Esophagus mucosa (tissue), 1 donor: ENCODE measurements at places on chromosomes 1 and 21.

DNA sequence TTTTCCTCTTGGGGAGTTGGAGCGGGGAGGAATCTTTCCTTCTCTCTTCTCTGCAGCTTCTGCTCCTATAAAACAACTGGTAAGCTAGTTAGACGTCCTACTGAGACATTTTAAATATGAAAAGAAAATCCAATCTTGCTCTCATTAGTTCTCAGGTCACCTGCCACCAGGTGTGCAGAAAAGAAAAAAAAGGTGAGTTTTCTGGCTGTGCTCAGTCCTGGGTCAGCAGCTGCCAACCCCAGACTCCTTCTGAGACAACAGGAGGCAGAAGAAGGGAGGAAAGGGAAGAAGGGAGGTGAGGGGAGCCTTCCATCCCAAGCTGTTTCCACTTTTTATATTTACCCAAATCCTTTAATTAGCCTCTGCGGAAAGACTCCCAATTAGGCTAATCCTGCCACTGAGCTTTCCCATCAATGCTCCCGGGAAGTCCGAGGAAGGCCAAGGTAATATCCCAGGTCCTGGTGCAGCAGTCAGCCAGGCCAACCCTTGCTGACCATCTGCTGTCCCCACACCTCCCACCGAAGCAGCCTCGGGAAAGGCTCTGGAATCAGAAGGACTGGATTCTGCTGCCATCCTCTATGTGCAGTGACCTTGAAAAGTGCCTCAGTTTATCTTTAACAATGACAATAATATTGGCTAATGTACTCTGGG is 33.4 kb downstream of the GLIS1 start:
- no peak for ATAC-seq

- ATAC-seq = no peak
Observed at GRCh38 chr21:37670883-37671282, 245.4 kb downstream of the KCNJ6 start.

- peak; percentile 53 for ATAC-seq
Observed at GRCh38 chr1:38964140-38964548, 22.5 kb upstream of the RHBDL2 start.

DNA sequence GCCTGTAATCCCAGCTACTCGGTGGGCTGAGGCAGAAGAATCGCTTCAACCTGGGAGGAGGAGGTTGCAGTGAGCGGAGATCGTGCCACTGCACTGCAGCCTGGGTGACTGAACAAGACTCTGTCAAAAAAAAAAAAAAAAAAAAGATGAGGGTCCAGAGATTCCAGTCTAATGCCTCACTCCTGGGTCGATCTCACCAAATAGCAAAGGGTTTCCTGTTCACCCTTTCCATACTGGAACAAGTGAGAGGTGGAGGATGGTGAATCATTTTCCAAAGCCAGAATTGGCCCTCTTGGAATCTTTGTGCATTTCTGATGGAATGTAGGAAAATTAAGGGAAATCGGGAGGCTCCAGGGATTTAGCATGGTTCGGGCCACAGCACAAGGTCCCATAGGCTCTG is 58.1 kb upstream of the ZNF648 start:
- ATAC-seq = no peak

GRCh38 chr1:220894025-220894923 is 15.0 kb downstream of the HLX start:
- ATAC-seq = peak; percentile 22

- peak; percentile 68 for ATAC-seq
Observed at GRCh38 chr1:234214129-234214910, 158.9 kb upstream of the COA6 start.

GRCh38 chr1:38371505-38371844 is 324.9 kb upstream of the POU3F1 start:
- ATAC-seq = no peak

DNA sequence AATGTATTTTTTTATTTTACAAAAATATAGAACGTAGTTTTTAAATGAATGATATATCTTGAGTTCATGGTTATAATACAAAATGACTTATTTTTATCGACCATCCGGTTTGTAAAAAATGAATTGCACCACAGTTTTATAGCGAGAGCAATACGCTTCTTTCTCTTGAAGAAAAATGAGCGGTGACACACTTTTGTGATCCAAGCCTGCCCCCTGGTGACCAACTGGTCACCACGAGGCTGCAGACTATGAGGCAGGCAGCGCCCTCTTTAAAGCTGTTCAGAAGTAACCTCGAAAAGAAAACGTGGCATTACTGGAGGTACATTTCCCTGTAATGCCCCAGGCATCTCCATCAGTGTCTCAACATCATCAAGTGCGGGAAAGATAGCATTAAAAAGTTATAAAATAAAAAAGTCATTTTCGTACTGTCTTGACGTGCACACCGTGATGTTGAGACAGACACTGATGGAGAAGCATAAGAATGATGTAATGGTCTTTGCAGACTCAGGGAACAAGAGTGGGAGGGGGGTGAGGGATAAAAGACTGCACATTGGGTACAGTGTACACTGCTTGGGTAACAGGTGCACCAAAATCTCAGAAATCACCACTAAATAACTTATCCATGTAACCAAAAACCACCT is 734.2 kb upstream of the ADAMTS5 start:
- peak; percentile 85 for ATAC-seq

DNA sequence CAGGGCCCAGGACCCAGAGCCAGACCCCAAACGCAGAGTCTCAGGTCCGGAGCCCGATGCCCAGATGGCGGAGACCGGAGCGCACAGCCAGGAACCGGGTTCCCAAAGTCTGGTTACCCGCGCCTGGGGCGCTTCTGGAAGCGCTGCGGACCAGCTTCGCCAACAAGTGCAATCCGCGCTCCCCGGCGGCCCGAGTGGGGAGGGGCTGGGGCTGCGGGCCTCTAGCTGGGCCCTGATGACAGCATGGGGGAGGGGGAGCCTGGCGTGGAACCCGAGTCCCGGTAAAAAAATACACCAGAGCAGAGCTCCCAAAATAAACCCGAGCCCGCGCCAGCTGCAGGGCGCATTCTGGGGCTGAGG is 494 bp downstream of the NT5C1A start:
- peak; percentile 7 for ATAC-seq

DNA sequence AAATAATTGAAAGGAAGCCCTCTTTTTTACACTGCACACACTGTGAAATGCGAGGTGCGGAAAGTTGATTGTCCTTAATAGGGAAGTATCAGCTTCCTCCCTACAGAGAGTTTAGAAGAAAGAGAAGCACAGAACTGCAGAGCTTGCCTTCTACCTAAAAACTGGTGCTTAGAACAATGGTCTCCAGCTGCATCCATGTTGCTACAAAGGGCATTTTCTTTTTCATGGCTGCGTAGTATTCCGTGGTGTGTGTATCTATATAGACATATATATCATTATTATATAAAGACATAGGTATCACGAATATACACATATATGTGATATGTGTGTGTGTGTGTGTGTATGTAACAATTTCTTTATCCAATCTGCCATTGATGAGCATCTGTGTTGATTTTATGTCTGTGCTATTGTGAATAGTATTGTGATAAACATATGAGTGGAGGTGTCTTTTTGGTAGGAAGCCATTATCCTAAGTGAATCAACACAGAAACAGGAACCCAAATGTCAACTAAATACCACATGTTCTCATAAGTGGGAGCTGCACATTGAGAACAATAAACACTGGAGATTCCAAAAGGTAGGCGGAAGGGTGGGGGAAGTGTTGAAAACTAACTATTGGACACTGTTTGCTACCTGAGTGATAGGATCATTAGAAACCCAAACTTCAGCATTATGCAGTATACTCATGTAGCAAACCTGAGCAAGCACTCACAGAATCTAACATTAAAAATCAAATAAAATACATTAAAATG is 290.0 kb upstream of the RUNX1 start:
- ATAC-seq = no peak

DNA sequence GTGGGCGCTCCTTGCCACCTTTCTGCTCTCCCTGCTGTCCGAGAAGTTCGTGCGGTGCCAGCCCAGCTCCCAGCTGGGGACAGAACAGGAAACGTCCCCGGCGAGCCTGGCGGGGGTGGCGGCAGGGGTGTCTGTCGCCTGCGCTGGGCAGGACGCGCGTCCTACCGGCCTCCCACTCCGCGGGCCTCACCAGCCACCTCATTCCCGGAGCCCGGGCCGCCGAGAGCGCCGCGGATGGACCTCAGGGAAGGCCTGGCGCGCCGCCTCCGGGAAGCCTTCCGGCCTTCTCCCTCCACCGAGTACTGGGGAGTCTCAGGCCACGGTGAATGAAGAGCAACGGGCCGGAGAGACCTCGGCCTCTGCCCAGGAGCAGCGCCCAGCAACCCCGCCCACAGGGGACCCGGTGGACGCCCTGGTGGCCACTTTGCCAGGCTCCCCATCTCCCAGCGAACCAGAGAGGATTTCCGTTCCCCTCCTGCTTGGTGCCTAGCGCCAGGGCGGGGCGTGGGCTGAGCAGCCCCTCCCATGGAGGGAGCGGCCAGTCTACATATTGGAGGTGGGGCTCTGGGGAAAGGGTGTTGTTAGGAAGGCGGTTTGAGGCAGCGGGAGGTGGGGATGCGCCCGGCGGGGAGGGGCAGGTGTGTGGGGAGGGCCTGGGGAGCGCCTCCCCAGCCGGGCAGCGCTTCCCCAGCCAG is 9.5 kb upstream of the TNFRSF14 start:
- peak; percentile 76 for ATAC-seq

DNA sequence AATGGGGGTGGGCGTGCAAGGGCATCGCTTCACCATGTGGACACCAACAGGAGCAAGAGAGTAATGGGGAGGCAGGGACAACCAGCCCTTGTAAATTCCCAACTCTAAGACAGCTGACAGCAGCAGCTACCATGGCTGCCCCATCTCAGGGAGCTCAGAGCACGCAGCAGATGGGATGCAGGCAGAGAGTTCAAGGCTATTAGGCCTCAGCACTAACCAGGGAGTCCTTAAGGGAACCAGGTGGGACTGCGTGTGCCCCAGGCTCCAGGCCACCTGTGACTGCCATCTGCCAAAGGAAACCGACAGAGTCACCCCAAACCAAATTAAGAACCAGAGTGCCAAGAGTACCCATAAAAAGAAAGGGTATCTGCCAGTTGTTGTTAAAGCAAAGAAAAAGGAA is 33.7 kb upstream of the PRDM2 start:
- no peak for ATAC-seq

- ATAC-seq = no peak
Observed at GRCh38 chr1:55252942-55253589, 37.9 kb upstream of the USP24 start.

GRCh38 chr1:8112611-8113261 is 86.6 kb upstream of the ERRFI1 start:
- no peak for ATAC-seq

- ATAC-seq = no peak
Observed at GRCh38 chr1:103489935-103490334, 35.6 kb upstream of the RNPC3 start.

DNA sequence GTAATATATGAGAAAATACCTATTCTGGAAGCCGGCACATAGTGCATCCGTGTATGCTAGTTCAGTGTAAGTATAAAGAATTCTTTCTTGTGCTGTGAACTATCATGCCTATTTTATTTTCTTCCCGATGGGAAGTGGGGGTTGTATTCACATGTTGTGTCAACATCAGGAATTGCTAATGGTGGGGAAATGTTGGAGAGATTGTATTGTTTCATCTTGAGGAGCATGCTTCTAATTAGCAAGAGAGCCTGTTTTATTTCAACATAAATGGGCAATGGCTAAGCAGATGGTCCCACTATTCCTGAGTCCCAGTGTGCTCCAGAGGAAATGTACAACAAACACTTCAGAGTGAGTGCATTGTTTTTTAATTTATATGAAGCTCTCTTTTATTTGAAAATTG is 485.2 kb downstream of the PLPP3 start:
- ATAC-seq = no peak

DNA sequence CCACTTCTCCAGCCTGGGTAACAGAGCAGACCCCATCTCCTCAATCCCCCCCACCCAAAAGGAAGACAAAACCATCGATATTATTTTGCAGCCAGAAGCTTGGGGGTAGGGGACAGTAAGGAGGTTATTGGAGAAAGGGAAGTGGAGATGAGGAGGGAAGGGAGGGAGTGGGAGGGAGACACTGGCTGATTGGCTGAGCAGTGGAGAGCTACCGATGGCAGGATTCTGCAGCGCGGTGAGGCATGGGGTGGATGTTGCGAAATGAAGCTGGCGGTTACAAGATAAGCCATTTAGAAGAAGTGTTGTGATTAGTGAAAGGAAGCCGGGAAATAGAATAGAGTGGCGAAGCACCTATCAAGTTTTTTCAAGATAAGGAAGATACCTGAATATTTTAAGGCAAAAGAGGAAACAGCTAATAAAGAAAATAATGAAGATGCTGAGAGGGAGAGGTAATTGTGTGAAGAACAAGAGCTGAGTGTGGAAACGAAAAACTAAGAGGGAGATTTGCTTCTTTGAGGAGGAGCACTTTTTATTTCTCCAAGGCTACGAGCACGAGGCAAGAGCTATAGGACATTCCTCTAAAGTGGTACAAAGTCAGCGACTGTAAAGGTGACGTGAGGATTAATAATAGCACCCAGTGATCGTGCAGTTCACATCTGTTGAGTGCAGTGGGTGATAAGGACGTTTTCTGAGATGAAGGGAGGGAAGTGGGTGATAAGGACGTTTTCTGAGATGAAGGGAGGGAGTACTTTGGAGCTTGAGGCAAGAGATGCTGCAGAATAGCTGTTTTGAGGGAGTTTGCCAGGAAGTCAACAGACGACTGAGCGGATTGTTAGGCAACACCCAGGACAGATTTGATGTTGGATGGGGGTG is 103.2 kb upstream of the KIF26B start:
- no peak for ATAC-seq

GRCh38 chr1:245501633-245502032 is 346.8 kb downstream of the KIF26B start:
- no peak for ATAC-seq

- no peak for ATAC-seq
Observed at GRCh38 chr1:86868477-86868876, 45.4 kb downstream of the SELENOF start.

GRCh38 chr21:45031571-45032191 is 42.7 kb upstream of the ADARB1 start:
- ATAC-seq = no peak

DNA sequence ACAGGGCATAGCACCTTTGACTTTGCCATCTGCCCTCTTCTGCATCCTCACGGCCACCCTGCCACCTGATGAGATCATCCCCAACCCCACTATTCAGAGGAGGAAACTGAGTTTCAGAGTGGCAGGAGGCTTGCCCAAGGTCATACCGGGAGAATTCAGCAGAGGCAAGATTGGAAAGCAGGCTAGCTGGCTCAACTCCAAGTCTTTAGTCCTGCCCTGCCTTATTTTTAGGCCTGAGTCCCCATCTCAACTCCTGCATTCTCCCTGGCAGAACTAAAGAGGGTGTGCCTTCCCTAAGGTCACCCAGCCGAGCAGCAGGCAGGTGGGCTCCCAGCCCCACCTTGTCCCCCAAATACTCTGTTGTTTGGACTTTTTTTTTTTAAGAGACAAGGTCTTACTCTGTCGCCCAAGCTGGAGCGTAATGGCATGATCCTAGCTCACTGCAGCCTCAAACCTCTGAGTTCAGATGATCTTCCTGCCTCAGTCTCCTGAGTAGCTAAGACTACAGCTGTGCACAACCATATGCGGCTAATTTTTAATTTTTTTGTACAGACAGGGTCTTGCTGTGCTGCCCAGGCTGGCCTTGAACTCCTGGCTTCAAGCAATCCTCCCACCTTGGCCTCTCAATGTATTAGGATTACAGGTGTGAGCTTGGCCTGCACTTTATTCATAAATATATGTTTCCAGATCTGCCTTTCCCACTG is 13.8 kb upstream of the FGR start:
- ATAC-seq = no peak

GRCh38 chr1:53560581-53561502 is 101.6 kb downstream of the DMRTB1 start:
- ATAC-seq = no peak

GRCh38 chr1:109112056-109112651 is 1.8 kb upstream of the ELAPOR1 start:
- peak; percentile 48 for ATAC-seq
